T-helper 17 cell (primary cell): ENCODE measurements at places on chromosomes 6 and 20. TPM values are rescaled to one million over a fixed set of nuclear protein-coding genes. Genes with fewer than 3 reads are reported as not detected.

The DLL1 gene
- total RNA-seq = 1.3 TPM

DNA sequence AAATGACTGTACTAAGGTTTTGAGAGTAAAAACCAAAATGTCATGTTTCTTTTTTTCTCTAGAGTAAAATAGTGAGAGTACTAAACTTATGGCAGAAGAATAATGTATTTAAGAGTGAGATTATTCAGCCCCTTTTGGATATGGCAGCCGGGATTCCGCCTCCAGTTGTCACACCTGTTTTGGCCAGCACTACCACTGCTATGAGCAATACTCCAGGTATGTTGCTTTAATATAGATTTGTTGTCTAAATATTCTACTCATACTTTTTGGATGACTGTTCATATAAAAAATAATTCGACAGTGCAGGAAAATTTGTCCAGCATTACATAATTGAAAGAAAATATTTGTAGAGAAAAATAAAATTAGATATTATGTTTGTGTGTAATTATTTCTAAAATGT, 59.5 kb downstream of the SCAF8 start:
- H3K36me3 ChIP-seq = peaks cover 13% of the 10 kb centered on the region
- no peaks in the 10 kb centered on the region for H3K27me3 ChIP-seq
- H3K27ac ChIP-seq = no peak overlapping the region
- no peak overlapping the region for H3K4me3 ChIP-seq

DNA sequence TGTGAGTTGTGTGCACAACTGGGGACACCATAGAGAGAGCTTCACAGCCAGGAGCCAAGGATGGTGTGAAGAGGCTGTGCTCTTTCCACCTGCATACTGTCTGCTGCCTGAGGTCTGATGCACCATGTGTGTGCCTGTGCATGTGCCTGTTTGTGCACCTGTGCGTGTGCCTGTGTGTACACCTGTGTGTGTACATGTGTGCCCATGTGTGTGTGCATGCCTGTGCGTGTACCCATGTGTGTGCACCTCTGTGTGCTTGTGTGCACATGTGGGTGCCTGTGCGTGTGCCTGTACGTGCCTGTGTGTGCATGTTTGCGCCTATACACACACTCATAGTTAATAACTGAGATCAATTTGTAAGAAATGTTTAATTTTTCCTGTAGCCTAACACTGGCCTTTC, 51.3 kb downstream of the FAM120B start:
- H3K4me3 ChIP-seq = no peak overlapping the region
- H3K4me1 ChIP-seq = peaks cover 6% of the 10 kb centered on the region
- peak overlapping the region; percentile 27 for H3K27ac ChIP-seq
- no peaks in the 10 kb centered on the region for H3K27me3 ChIP-seq
- H3K36me3 ChIP-seq = peaks cover 3% of the 10 kb centered on the region

- no peak for DNase-seq
- H3K4me1 ChIP-seq = peaks cover 2% of the 10 kb centered on the region
- H3K4me3 ChIP-seq = no peak overlapping the region
These were observed 498.3 kb upstream of the SULF2 start for GRCh38 chr20:48283470-48284110.
